GM04503 (cell line): ENCODE measurements at places on chromosomes 12 and 14.
A peak's percentile ranks its signal among the peaks of the same experiment; 100 is the strongest.

- DNase-seq, result no peak
These were observed 716.3 kb upstream of the MDGA2 start for GRCh38 chr14:48391661-48392060.

DNA sequence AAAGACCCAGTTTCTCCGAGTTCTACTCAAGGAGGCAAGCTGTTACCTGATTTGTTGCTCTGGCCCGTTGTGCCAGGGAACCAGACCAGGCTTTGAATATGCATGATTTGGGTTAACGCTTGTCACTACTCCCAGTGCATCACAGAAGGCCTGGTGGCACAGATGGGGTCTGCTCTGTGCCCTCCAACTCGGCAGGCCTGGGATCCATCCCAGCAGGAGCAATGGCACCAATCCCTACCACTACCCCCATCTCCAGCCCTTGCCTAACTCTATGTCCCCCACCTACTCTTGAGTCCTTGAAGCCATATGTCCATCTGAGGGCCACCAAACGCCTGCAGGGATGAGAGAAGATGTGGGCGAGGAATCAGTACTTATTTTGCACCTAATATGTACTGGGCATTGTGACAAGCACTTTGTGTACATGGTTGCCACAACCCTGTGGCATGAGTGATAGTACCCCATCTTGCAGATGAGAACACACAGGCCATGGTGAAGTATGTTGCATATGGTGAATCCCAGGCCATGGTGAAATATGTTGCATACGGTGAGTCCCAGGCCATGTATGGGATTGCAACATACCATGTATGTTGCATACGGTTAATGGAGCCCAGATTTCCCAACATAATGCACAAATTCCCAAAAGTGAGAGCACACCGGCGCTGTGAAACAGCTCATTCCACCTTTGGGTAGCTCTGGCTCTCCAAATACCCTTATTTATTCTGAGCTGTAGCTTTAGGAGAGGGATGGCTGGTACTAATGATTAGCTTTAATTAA lies 102.7 kb downstream of the NTF3 start:
- no peak for DNase-seq

- no peak for DNase-seq
These were observed 45.5 kb upstream of the FAR2 start for GRCh38 chr12:29103539-29103974.

DNA sequence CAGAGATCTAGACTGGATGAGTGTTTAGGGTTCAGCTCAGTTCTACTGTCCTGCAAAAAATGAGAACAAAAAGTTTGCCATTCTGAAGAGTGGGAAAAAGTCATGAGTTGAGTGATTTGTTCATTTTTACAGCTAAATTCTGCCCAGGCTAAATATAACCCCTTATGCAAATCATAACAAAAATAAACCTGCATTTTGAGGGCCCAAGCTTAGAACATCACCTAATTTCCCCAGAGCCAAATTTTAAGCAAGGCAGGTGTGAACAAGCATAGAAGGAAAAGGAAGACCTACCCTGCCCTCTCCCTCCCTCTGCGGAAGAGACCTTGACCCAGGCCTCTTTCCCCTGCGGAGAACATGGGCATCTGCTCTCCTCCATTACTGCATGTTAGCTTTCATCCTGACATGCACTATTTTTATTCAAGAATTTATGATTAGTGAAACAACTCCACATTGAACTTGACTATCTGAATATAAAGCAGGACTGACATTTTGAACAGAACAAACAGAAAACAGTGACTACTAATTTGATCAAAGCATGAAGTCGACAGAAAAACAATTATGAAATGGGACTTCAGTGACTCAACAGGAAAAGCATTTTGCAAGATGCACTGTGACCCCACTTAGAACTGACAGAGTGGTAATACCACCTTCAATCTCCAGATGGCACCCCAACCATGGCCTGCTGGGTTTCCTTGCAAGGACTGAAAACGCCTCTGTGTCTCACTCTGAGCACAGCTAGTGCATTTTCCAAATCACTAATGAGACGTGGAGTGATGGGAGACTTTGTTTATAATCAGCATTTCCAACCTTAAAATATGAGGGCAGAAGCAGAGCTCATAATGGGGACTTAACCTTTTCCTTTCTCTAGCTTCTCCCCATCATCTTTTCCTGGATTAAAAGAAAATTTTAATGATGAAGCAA lies 30.9 kb upstream of the SELPLG start:
- peak; percentile 86 for DNase-seq

GRCh38 chr14:81729622-81730021 lies 196.0 kb upstream of the SEL1L start:
- no peak for DNase-seq

- no peak for DNase-seq
These were observed 90.2 kb upstream of the USP44 start for GRCh38 chr12:95641299-95641952.

DNA sequence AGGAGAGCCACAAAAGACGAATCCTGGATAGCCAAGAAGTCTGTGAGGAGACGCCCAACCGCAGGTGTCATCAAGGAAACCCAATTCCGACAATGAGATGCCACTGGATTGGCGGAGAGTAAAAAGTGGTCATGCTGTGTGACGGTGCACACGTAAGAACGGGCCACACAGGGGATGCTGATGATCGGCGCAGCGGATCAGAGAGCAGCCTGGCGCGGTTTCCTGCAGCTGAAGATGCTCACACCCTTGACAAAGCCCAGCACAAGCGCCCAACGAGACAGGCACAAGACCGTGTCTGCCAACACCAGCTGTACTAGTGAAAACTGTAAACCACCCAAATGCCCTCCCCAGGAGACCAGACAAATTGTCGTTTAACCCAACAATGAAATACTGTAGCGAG lies 55.8 kb downstream of the CCDC85C start:
- no peak for DNase-seq

GRCh38 chr12:115355301-115355700 lies 671.3 kb upstream of the TBX3 start:
- DNase-seq, result no peak

DNA sequence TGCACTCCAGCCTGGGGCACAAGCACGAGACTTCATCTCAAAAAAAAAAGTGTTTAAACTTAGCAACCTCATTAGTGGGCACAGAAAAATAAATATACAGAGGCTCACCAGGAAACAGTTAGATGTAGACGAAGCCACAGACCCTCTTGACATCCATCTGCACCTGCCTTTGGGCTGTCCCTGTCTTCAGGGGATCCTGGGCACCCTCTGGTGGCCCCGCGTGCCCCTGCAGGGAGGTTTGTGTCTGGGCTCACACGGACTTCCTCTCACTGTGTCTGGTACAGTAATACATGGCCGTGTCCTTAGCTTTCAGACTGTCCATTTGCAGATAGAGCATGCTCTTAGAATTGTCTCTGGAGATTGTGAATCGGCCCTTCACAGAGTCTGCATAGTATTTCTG lies 916.5 kb downstream of the TMEM121 start:
- DNase-seq, result no peak

- no peak for DNase-seq
These were observed 104.0 kb upstream of the SSTR1 start for GRCh38 chr14:38103542-38104225.

DNA sequence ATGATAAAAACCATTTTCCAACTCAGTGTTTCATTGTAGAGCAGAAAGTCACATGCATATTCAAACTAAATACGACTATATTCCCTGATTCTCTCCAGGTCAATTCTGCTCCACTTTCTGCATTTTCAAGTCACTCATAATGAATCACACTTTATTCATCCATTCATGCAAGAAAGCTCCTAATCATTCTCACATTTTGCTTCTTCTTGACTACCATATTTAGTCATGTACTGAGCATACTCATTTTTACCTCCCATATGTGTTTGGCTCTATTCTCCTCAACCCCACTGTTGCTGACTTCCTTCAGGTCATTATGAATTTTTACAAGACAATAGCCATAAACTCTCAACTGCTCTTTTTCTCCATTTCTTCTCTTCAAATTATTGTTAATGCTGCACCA lies 43.4 kb upstream of the PIK3C2G start:
- DNase-seq, result no peak

DNA sequence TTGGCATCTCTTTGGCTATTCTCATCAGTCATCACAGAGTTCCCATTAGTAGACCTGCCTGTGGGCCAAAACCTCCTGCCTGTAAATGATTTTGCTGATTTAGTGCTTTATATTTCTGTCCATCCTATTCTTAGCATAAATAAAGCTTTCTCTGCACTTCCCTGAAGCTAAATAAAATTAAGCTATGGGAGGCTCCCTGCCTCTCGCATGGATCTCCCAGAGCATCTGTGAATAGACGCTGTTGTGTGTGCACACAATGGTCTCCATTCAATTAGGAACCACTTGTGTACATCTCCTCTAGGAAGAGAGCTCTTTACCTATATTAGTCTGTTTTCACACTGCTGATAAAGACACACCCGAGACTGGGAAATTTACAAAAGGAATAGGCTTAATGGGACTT lies 80.4 kb downstream of the PPFIBP1 start:
- DNase-seq, result no peak

- no peak for DNase-seq
These were observed 77.0 kb upstream of the BCL11B start for GRCh38 chr14:99348816-99349614.

DNA sequence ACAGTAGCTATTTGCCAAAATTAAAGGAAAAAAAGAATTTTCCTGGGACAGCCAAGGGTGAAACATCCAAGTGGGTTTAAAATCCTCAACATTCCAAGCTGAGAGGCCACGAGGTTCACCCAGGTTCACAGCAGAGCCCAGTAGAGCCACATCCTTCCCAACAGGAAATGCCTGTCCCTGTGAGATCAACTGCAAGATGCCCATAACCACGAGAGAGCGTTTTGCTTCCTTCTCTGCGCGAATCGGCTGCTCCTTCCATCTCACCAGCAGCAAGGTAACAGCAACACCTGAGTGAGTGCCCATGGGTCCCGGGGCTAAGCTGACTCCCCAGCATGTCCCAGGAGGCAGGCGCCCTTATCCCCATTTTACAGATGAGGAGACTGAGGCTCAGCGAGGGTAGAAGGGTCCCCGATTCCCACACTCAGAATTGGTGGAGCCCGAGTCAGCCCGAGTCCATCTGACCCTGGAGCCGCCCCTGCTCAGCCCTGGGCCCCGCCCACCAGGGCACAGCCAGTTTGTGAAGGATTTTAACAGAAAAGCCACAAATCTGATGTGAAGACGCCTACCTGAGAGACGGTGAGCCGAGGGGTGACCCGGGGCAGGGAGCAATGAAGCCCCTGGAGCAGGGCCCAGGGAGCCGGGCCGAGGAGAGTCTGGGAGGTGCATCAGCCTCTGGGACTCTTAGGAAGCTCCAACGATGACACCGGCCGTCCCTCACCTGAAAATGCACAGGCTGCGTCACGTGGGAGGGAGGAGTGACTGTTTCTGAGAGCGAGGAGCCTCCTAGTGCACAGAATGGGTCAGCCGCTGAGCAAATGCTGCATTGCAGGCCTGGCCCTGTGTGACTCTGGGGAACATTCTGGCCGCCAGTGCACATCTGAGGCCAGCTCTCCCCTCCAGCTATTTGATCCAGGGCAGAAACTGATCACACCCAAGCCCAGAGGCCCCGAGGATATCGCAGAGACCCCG lies 236.9 kb upstream of the SFSWAP start:
- DNase-seq, result no peak

DNA sequence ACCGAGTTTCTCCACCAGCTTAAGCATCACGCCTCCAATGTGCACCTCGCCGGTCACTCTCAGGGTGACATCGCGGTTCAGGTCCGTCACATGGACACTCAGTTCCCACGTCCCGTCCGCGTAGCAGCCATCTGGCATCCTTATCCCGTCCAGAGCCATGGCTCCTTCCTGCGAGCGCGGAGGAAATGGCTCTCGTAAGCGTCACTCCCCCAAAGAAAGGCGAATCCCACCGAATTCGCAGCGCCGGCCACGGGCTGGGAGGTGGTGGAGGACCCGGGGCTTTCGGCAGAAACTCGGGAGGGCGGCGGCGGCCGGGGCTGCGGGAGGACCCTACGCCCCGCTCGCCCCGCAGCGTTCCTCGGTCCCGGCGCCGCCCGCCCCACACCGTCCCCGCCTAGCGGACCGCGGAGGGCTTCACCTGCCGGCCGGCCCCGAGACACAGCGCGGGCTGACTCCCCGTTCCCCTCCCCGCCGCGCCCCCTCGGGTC lies 396 bp downstream of the FERMT2 start:
- no peak for DNase-seq

DNA sequence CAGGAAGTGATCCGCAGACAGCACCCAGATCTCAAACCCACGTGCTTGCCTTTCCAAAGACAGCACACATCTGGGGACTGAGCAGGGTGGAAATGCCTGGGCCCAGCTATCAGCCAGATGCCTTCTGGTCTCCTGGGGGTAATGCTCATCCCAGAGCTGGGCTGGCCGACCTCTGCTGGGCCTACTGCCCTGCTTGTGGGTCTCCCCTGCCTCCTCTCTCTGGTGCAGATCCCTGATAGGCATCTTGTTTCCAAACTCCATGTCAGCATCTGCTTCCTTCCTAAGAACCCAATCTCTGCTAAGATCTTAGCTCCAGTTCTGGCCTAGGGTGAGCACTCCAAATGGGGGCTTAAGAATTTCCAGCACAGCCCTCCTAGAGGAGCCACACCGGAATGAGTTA lies 1043.0 kb downstream of the VRK1 start:
- DNase-seq, result no peak
